NCI-H146 (cell line): ENCODE measurements at places on chromosomes 7 and 10.
A peak's percentile ranks its signal among the peaks of the same experiment; 100 is the strongest.

- no peak for DNase-seq
These were observed 175.6 kb downstream of the PLXNA4 start for GRCh38 chr7:132400561-132401142.

DNA sequence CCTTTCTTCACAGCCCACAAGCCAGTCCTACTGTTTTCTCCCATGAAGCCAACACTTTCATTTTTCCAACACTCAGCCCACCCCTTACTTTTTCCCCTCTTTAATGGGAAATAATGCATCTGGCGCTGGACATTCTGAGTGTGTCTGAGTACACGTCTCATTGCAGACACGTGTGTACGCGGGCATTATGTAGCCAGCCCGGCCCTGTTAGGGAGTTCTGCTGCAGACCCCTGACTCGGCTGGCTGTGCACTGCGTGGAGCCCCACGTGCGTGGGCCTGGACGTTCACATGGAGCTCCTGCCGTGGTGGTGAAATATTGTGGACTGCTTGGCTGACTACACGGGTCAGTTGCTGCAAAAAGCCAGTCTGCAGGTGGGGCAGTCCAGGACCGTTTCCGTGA, 233.0 kb downstream of the ADARB2 start:
- DNase-seq, result no peak

DNA sequence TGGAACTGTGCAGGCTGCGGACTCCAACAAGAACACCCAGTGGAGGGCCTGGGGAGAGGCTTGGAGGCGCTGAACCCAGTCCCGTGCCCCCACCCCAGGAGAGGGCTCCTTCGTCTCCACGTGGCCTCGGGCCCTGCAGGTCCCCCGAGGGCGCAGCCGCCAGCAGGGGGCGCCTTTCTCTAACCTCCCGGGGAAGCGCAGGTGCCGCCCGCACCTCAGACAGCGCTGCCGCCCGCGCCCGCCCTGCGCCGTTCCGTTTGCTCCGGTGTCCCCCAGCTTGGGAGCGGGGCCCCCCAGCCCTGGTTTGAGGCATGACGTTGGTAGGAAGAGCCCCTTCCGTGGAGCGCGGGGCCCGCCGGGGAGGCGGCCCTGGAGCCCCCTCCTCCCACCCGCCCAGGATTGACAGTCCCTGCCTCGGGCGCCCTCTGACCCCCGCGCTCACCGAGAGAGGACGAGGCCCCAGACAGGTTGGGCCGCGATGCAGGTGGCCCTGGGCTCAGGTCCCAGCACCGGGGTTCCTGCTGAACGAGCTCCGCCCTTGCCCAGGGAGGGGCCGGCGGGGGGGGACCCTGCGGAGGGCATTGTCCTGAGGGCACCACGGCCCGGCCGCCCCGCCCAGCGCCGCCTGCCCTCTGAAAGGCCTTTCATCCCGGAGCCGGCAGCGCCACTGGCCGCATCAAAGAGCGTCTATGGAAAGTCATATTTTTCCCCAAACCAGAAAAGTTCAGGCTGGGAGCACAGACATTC, 42.8 kb downstream of the FOXL3 start:
- DNase-seq, result peak; percentile 38

DNA sequence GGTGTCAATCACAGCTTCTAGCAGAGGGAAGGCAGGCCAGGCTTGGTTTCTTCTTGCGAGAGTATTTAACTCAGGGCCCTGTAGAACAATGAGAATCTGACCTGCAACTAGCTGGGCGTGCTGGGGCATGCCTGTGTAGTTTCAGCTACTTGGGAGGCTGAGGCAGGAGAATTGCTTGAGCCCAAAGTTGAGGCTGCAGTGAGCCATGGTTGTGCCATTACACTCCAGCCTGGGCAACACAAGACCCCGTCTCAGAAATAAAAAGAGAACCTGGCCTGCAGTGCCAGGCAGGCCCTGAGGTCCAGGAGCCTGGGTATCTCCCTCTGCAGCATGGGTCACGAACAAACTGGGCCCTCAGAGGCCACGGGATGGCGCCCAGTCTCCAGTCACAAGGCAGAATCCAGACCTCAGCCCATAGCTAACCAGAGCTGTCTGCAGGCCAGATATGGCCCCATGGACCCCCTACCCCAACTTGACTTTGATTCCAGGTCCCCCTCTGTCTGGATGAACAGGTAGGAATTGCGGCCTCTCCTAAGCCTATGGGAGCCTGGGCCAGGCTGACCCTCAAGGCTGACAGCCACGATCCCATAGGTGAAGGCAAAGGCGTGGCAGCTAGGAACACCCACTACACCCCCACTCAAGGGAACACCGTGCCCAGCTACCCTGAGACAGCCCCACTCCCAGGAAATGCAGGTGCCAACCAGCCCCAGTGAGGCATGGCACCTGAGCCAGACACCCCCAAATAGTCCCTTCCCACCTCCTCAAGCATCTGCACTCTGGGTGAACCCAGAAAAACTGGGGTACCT, 102.7 kb upstream of the TNRC18 start:
- peak; percentile 51 for DNase-seq

DNA sequence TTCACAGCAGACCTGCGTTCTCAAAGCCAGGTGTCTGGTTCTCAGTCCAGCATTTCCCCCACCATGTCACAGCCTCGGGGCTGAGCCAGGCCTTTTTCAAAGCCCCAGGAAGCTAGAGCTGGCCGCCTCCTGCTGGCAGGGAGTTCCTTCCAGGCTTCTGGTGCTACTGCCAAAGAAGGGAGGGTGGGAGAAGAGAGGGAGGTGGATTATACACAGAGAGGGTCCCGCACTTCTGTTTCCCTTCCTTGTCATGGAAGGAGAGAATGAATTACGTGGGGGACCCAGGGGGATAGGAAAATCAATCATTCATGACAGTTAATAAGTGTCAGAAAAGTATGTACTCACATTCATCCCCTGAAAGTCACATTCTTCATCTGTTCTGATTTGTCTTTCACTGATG, 600 bp upstream of the LGI1 start:
- peak; percentile 65 for DNase-seq
